GM23338 (cell line): ENCODE measurements at places on chromosomes 16 and 17. TPM values are rescaled to one million over a fixed set of nuclear protein-coding genes. Genes with fewer than 3 reads are reported as not detected.

DNA sequence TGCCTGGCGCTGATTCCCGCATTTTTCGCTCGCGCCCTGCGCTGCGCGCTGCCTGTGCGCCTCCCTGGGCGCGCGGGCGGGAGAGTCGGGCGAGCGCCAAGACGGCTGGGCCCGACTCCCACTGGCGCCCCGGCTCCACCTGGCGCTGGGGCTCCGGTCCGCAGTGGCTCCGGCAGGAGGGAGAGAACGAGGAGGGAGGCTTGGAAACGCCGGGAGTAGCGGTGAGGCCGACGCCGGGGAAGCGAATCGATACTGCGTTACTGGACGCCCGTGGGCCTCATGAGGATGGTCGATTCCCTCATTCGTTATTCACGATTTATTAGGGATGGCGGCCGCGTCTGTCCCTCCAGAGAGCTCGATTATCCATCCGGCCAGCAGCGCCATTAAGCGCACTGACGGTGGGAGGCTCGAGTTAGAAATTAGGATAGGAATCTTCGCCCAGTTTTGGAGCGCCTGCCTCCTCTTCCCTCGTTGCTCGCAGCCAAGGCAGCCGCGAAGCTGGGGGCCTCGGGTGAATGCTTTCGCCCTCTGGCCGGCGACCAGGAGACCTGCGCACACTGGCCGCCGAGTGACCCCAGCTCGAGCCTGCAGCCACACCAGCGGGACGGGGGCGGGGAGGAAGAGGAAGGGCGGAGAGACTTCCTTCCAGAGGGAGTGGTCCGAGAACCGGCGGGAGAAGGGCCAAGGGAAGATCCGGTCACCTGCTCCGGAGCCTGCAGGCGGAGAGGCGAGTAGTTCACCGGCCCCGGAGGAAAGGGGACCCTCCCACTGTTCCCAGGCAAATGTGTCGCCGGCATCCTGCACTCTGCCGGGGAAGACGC, 1.3 kb upstream of the PCGF2 start:
- peak; percentile 91 for DNase-seq

DNA sequence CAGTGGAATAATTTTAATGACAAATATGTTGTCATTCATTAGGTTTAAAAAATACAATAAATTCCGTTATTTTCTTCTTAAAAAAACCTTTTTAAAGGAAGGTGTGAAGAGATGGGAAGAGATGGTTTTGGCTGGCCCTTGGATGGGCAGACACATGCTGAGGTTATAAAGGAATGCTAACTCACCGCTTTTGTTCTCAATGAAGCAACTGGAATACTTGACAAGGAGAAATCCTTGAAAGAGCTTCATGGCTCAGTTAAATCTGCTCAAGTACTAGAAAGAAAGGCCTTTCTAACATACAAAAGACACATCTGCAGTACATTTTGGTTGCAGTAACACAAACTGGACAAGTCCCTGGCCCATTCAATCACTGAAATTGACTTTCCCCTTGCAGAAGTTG, 158.3 kb upstream of the KCNJ16 start:
- no peak for DNase-seq

ANKRD40 gene
- 35.5 and 42.1 TPM in 2 replicates for total RNA-seq

GRCh38 chr16:22270525-22270924, 26.7 kb upstream of the POLR3E start:
- no peak for DNase-seq

DNA sequence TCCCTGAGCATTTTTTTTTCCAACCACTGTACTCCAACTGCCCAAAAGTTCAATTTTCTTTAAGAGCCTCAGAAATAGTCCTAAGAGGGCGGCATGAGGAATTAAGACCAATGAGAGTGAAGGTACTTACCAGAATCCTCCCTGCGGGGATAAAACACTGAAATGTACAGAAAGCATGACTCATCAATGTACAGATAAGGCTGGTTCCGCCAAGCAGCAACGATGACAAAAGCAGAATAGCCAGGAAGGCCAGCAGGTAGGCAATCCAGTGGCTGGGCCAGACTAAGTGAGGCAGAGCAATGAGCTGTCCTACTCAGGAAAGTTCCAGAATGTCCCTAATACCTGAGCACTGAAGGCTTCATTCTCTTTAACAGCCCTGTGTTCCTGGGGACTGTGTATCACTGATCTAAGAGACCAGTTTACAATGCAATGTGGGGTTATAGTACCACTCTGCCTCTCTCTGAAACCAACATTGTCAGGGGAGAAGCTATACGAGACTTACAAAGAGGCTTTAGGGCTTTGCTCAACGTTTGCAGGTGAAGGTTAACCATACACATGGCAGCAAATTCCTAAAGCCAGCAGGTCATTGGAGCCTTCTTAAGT, 11.0 kb upstream of the GPR139 start:
- no peak for DNase-seq

DNA sequence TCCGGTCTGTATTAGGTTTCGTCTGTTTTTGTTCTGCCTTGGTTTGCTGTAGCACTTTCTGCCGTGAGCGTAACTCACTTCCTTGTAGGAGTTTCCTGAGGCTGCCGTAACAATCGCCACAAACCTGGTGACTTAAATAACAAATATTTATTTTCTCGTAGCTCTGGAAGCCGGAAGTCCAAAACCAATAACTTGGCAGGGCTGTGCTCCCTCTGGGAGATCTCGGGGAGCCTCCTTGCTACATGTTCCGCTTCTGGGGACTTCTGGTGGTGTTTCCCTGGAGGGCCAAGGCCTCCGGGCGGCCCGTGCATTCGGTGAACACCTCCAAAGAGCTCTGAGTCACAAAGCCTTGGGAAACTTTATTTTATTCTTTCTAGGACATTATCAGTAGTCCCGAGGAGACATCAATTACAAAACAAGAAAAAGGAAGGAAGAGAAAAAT, 6.8 kb upstream of the WDR45B start:
- no peak for DNase-seq

GRCh38 chr17:19288453-19288852, 51.3 kb downstream of the EPN2 start:
- peak; percentile 87 for DNase-seq

KRTAP4-4 gene
- total RNA-seq: not detected in 2 replicates

DNA sequence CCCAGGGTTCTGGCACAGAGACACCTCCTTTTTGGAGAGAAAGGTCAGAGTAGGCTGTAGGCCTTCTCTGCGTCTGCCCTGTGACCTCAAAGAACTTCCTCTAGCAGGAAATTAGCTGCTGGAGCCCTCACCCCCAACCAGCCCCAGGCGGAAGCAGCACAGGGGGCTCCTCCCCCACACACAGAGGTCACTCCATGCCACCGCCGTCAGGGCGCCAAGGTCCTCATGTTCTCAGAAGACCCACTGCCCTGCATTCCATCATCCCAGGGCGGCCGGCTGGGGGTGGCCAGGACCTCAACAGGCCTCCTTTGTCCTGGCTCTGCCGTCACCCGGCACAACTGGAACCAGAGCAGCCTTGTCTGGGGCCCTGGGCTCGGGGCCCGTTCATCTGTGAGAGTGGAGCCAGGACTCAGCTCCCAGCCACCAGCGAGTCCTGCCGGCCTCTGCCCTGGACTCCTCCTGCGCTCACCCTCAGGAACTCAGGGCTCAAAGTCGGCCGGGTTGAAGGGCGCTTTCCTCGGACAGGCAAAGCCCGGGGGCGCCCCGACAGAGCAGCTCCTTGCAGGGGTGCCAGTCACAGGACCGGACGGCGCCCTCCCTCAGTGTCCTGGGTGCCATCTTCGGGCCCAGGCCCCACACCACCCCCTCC, 1.2 kb downstream of the TMC6 start:
- no peak for DNase-seq

DNA sequence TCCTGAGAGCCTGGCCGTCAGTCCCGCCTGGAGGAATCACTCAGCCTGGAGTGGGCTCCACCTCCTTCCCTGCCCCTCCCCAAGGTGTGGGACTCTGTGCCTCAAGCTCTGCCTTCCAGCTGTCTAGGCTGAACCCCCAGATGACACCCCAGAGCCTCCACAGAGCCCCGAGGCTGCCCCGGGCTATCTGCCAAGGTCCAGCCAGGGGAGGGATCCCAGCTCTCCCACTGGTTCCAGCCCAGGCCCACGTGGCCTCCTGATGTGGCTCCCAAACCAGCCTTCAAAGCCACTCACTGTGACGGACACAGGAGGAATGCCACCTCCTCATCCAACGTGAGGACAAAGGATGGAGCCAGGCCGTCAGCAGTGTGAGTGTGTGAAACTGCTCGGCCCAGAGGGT, 45.6 kb upstream of the ENPP7 start:
- no peak for DNase-seq

GRCh38 chr16:7330709-7331108, 1.9 kb upstream of the RBFOX1 start:
- DNase-seq: no peak

- no peak for DNase-seq
Measured at GRCh38 chr17:4342535-4342934, 23.9 kb downstream of the UBE2G1 start.

OR1D2 gene
- not detected in 2 replicates for total RNA-seq

DNA sequence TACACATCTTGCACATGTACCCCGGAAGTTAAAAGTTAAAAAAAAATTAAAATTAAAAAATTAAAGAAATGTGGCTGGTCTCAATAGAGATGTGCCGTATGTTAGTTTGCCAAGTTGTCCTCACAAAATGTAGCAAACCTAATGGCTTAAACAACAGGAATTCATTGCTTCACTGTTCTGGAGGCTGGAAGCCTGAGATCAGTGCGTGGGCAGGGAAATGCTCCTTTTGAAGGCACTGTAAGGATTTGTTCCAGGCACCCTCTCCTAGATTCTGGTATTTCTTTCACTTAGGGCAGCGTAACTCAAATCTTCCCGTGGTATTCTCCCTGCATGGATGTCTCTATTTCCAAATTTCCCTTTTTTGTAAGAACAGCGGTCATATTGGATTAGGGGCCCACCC, 32.7 kb upstream of the MON1B start:
- no peak for DNase-seq

KRT33A gene
- total RNA-seq: not detected in 2 replicates

- DNase-seq: no peak
Measured at GRCh38 chr17:43988301-43988700, 16.1 kb upstream of the NAGS start.

DNA sequence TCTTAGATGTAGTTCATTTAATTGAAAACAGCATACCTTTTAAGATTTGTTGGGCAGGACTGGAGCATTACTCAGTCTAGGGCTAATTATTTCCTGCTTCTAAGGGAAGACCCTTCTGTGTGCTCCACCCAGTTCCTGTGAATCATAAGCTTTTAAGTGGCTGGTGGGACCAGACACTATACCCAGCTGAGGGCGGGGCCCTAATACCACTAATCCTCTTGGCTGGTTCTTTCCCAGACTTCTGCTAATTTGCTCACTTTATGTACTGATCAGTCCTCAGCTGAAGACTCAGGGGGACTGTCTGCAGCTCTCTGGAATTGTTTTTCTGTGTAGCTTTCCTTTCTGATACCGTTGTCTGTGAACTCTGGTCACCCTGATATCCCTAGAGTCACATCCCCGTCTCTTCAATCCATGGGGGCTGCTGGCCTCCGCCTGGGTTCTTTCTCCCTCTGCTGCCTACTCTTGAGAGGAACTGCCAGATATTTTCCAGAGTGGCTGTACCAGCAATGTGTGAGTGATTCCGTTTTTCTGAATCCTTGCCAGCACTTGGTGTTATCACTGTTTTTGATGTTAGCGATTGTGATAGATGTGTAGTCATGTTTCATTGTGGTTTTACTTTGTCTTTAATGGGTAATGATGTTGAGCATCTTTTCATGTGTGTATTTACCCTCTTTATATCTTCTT, 35.1 kb downstream of the MFSD11 start:
- no peak for DNase-seq

DNA sequence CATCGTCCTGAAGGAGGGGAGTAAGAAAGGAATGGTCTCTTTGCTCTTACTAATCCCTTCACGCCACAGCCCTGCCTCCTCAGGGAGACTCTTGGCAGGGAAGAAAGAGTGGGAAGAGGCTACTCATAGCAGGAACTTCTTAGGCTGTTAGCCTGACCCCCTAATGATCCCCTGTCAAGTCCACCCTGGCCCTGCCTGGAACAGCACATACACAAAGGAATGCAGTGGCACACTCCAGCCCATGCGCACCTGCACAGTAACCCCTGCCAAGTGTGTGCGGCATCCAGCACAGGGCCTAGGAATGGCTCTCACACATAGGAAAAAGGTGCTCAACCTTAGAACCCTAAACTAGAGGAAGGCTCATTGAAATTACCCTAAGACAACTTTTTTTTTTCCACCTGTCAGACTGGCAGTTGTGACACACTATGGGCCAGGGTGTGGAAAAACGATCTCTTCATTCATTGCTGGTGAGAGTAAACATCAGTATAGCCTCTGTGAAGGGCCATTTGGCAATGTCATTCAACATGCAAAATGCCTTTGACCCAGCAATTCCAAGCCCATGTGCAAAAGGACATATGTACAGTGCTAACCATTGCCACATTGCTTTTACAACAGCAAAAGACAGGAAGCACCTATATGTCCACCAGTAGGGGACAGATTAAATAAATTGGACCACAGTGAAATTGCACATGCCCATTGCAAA, 50.1 kb downstream of the PIMREG start:
- no peak for DNase-seq

UMOD gene
- total RNA-seq: not detected in 2 replicates

DNA sequence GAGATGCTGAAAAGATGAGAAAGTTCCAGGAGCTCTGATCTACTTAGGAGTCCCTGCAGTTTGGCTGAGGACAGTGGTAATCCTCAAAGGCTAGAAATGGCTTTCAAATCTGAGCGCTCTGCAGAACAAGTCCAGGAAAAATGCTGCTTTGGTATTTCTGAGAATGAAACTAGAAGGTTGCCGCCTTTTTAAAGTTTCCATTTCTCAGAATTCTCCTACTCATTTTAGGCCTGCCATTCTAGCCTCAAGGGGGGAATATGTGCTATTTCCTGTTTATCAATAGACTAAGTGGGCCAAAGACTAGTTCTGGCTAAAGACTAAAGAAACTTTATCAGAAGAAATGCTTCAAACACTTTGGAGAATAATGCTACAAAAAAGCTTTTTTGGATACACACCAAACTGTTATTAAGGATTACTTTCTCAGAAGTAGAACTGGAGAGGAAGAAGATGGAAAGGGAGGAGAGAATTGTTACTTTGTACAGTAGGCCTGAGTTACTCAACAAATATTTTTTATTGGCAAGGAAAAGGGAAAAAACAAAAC, at the start of gene SLFN12L:
SLFN12L (minus strand) TSS at position 78 of the 541 bp plus-strand sequence. CDS start 15,314 bp downstream, outside the sequence.
- DNase-seq: no peak

OR1A1 gene
- not detected in 2 replicates for total RNA-seq

SP6 gene
- total RNA-seq: 0.82 and 1.0 TPM in 2 replicates

- DNase-seq: no peak
Measured at GRCh38 chr16:68369168-68369567, 58.3 kb downstream of the PRMT7 start.
